ENCODE measurements at places on chromosomes 11 and 22.
A peak's percentile ranks its signal among the peaks of the same experiment; 100 is the strongest.

DNA sequence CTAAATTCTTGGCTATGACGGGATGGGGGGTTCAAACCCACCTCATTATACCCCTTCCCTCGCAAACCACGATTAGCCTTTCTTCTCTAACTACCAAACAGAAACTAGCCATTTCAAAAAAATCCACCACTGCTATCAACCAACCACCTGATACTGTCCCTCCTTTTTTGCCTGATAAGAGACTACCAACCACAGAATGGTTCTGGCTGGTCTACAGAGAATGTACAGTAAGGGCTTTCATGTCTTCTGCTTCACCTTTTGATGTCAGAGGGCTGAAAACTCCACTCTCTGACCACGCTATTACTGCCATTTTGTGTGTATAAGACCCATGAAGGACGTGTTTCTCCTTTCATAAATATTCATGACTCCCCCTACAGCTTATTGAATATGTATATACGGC is 19.1 kb downstream of the RIC3 start:
- DNase-seq = no peak
- no peaks in the 10 kb centered on the region for H3K4me1 ChIP-seq
- H3K27me3 ChIP-seq = no peaks in the 10 kb centered on the region
- no peak overlapping the region for H3K4me3 ChIP-seq
- H3K27ac ChIP-seq = no peak overlapping the region
- no peaks in the 10 kb centered on the region for H3K36me3 ChIP-seq

GRCh38 chr11:69215784-69216415 is 60.2 kb downstream of the SMIM38 start:
- no peak overlapping the region for H3K27ac ChIP-seq
- H3K36me3 ChIP-seq = no peaks in the 10 kb centered on the region
- no peak overlapping the region for H3K4me3 ChIP-seq
- H3K4me1 ChIP-seq = no peaks in the 10 kb centered on the region
- no peaks in the 10 kb centered on the region for H3K27me3 ChIP-seq

- H3K27me3 ChIP-seq = no peaks in the 10 kb centered on the region
- no peak overlapping the region for H3K27ac ChIP-seq
- H3K4me1 ChIP-seq = no peaks in the 10 kb centered on the region
Observed at GRCh38 chr11:73206801-73207200, 11.3 kb upstream of the P2RY2 start.

DNA sequence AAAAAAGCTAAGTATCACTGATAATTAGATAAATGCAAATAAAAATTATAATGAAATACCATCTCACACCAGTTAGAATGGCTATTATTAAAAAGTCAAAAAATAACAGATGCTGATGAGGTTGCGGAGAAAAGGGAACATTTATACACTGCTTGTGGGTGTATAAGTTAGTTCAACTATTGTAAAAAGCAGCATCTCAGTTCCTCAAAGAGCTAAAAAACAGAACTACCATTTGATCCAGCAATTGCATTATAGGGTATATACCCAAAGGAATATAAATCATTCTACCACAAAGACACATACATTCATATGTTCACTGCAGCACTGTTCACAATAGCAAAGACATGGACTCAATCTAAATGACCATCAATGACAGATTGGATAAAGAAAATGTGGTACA is 120.3 kb upstream of the ZBED5 start:
- H3K36me3 ChIP-seq = no peaks in the 10 kb centered on the region
- DNase-seq = no peak
- no peaks in the 10 kb centered on the region for H3K4me1 ChIP-seq
- H3K27ac ChIP-seq = no peak overlapping the region
- H3K4me3 ChIP-seq = no peak overlapping the region

- no peak overlapping the region for H3K4me3 ChIP-seq
- H3K4me1 ChIP-seq = no peaks in the 10 kb centered on the region
- H3K36me3 ChIP-seq = peaks cover 29% of the 10 kb centered on the region
- H3K27ac ChIP-seq = peak overlapping the region; percentile 49
Observed at GRCh38 chr11:65448418-65449105, 26.0 kb downstream of the NEAT1 start.

GRCh38 chr11:33553486-33553885 is 147.1 kb downstream of the C11orf91 start:
- peaks cover 4% of the 10 kb centered on the region for H3K27me3 ChIP-seq
- no peak overlapping the region for H3K27ac ChIP-seq
- no peaks in the 10 kb centered on the region for H3K4me1 ChIP-seq
- H3K4me3 ChIP-seq = no peak overlapping the region
- no peak for DNase-seq

All from stomach (tissue), 19 donors.